NCI-H1105 (cell line): ENCODE measurements at places on chromosomes 7 and 10.

DNA sequence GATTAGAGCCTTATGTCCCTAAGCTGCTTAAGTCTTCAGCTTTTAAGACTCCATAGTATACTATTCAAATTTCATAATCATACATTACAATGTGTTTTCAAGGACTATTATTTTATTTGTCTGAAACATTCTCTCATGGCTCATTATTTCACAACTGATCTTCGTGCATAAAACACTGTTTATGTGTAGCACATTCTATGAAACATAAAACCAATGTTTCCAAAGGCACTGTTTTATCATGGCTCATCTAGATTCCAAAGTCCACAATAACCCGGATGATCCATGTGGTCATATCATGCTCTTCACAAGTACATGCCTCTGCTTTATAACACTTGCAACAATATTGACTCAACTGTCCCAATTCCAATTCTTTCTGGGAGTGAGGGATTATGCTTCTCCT is 806.1 kb downstream of the TNS3 start:
- DNase-seq = no peak

DNA sequence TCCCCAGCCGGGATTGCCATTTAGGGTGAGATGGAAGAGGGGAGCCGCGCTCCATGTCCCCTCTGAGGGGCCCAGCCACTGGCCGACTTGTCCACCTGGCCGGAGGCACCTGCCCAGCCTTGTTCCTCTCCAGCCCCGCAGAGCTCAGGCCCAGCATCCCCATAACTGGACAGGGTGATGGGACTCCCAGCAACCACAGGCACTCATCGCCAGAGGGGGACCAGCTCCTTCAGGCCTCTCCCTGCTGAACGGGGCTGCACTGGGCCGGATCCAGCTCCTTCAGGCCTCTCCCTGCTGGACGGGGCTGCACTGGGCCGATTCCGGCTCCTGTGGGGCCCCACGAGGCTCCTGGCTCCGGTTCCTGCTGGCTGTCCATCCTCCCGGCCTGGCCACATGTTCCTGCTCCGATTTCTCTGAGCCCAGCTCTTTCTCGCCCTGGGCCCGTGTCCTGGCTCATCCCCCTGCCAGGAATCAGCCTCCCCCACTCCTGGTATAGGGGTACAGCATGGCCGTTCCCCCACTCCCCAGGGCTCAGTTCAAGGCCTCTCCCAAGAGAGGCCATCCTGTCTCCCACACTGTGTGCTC is 56.1 kb upstream of the ADGRA1 start:
- DNase-seq = no peak

- no peak for DNase-seq
Observed at GRCh38 chr10:62619413-62619738, 185.1 kb upstream of the ADO start.

DNA sequence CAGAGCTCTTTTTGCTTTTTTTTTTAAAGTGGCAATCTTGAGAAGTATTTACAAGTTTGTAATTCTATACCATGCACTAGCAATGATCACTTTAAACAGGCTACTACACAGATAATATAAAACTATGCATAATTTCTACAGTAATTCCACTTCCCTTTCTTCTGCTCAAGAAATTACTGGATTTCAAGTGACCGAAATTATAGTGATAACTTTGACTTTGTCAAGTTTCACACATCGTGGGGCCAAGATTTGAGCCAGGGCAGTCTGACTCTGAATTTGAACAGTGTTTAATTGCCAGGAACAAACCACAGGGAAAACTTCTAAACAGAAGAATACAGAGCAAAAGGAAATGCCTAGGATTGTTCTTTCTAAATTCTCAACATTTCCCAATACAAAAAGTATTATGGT is 288.3 kb upstream of the MKLN1 start:
- DNase-seq = no peak

- no peak for DNase-seq
Observed at GRCh38 chr7:117502331-117502730, 22.5 kb downstream of the CFTR start.

DNA sequence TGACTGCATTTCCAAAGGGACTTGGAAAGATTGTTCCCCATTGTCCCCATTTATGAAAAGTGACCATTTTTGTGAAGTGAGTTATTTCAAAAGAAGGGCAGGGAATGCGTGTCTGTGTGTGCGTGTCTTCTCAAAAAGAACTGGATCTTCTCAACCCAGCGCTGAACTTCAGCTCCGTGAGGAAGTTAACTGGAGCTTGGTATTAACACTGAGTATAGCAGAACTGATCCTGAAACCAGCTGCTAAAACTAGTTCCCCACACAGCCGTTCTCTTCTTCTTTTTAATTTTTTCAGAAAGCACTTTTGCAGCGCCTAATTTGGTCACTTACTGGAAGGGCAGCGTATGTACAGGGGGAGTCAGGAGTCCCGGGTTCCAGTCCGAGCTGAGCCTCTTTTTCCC is 45.8 kb upstream of the PLEKHA1 start:
- no peak for DNase-seq

GRCh38 chr7:148670374-148670773 is 28.3 kb upstream of the CUL1 start:
- DNase-seq = no peak

DNA sequence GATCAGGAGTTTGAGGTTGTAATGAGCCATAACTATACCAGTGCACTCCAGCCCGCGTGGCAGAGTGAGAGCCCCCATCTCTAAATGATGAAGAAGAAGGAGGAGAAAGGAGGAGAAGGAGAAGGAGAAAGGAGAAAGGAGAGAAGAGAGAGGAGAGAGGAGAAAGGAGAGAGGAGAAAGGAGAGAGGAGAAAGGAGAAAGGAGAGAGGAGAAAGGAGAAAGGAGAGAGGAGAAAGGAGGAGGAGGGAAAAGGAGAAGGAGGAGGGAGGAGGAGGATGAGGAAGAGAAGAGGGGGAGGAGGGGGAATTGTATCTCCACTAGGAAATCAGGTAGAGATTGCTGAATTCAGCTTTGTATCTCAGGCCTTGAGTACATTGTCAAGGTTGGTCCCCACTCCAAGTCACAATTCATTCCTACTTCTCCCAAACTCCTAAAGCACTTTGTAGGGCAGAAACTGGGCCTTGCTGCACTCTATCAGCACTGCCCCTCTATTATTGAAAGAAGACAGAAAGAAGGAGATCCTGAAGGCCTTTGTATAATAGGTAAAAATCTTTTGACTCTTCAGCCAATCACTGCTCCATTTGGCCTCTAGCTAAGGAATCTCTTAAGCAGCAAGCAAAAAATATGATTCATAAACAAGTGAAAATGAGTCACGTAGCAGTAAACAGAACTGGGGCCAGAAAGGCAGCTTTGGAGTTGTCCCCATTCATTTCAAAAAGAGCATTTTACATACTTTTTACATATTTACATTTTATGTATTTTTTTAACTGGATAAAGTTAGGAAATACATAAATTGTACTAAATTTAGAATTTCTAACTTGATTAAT is 178.0 kb downstream of the IMMP2L start:
- DNase-seq = no peak

GRCh38 chr7:6416516-6417145 is 31.1 kb downstream of the DAGLB start:
- no peak for DNase-seq

GRCh38 chr10:48271047-48271730 is 3.3 kb downstream of the FRMPD2 start:
- no peak for DNase-seq

DNA sequence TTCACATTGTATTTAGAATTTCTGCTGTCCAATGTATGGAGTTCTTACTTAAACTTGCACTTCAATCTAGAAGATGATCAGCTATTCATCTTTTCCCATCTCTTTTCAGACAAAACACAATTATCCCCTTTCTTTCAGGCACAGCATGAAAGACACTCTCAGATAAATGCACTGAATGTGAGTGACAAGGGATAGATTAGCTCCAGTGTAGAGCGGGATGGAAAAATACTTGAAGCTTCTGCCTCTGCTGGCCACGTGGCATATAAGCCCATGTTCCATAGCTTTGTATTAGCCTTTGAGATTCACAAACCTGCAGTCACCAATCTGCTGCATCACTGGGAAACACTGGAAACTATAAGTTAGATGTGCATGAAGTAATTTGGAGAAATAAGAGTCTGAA is 162.2 kb upstream of the FAM3C start:
- no peak for DNase-seq

DNA sequence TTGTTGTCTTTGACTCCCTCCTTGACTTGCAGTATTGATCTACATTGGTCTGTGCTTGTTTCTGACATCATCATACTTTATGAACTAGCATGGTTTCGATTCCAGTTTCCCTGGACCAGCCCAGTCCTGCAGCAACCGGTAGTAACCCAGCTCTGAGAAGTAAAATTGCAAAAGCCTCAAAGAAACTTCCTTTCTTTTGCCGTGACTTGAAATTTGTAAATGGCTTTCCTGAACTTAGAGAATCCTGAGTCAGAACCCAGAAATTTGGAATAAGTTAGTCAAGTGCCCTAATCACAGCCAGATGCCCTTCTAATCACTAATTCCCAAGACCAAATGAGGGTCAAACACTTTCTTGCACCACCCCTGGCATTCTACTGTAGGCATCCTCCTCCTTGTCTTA is 15.0 kb downstream of the TAS2R60 start:
- DNase-seq = no peak

- no peak for DNase-seq
Observed at GRCh38 chr7:6026011-6026819, 5.0 kb upstream of the ANKRD61 start.
